GM10248 (cell line): ENCODE measurements at places on chromosomes 6 and 20.

DNA sequence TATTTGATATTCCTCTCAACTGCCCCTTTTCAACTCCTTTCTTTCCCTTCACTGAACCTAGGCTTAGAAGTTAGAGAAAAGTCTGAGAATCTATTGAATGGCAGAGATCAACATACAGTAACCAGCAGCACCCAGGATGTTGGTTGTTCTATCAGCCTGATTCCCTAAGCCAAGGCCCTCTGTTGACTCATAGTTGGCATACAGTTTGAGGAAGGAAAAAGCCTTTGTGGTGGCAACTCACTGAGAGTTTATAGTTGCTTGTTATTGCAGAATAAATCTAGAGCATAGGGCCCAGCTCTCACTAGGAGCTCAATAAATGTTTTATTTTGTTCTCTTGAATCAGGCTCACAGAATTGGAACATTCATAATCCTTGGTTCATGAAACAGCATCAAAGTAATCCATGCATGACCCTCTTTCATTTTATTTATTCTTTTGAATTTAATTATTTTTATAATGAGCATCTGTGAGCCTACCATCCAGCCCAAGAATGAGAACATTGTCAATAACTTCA is 119.1 kb upstream of the ADGRF1 start:
- DNase-seq: no peak

DNA sequence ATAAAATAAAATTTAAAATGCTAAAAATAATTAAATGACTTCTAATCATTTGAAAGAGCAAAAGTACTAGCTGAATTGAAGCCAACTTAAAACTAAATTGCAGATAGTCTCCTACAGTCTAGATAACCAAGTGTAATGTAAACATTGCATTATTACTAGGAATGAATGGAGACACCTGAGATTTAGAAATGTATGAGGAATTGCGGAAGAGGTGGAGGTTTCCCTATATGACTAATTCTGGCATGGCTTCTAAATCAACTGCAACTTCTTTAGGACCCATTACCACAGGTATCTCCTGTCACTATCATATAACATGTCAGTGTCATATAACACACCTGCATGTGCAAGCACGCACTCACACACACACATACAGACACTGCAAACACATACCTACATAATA is 13.2 kb upstream of the GPR6 start:
- no peak for DNase-seq

- DNase-seq: no peak
Observed at GRCh38 chr6:44897316-44897715, 430.8 kb upstream of the RUNX2 start.

GRCh38 chr20:44024820-44025580 is 110.3 kb downstream of the TOX2 start:
- DNase-seq: no peak

DNA sequence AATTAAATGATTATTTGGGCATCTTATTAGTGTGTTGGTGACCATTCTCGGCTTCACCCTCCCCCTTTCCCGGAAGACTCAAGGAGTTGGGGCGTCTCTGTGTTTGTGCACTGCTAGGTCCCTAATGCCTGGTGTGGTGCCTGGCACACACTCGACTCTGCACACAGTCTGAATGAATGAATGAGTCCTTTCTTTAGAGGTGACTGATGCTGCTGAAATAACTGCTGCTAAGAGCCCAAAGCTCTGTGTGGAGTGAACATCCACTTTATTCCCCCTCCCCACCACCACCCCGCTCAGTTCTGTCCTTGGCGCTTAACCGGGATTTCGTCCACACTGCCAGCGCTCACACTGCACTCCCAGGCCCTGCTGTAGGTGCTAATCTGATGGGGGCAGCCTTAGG is 1.2 kb upstream of the PHACTR3 start:
- DNase-seq: no peak
